Urinary bladder (tissue), 4 donors: ENCODE measurements at places on chromosomes 4 and X. TPM values are rescaled to one million over a fixed set of nuclear protein-coding genes. Genes with fewer than 3 reads are reported as not detected.

GRCh38 chr4:122832732-122833131, 6.1 kb downstream of the FGF2 start:
- no peak for DNase-seq

GRCh38 chr4:6232836-6233785, 32.8 kb upstream of the JAKMIP1 start:
- DNase-seq: no peak

DNA sequence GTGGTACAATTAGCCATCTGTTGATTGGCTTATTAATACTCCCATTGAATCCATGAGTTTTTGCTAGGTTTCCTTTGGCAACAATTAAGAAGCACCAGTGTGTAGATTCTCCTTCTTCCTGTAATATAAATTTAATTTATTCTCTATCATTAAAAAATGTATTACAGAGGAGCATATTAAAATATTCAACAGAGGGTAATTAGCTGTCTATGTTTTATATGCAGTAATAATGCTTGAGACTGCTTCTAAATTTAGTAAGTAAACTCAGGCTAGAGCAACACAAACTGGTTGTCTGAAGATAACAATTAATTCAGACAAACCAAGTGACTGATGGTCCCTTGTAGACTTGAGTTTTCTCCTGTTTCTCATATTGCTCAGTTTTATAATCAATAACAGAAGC, 192.4 kb downstream of the FAT4 start:
- DNase-seq: no peak

DNA sequence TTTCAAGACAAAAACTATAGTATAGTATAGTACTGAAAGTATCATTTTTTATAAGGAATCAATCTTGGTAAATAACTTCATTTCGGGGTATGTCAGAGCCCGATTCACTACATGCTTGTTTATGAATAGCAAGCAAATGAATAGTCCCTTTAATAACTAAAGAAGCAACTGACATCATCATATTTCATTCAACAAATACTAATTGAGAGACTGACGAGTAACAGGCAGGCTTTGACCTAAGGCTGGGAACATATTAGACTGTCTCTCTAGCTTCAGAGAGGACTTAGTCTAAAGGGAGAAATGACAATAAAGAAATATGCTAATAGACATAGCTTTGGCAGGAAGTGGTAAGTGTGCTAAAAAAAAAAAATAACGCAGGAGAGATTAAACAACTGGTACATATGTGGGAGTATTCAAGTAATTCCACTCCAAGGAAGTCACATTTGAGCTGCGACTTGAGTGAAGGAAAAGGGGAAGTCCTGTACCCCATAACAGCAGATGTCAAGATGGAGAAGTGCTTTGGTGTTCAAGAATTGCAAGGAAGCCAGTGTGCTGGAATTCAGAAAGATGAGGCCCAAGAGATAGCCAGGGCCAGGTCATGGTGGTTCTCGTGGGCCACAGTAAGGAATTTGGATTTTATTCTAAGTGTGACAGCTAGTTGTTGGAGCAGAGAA, 284.9 kb downstream of the FBXO8 start:
- DNase-seq: no peak

GRCh38 chr4:16767251-16767650, 131.2 kb downstream of the LDB2 start:
- DNase-seq: no peak

GRCh38 chr4:168852933-168853713, 156.9 kb downstream of the CBR4 start:
- DNase-seq: no peak

DNA sequence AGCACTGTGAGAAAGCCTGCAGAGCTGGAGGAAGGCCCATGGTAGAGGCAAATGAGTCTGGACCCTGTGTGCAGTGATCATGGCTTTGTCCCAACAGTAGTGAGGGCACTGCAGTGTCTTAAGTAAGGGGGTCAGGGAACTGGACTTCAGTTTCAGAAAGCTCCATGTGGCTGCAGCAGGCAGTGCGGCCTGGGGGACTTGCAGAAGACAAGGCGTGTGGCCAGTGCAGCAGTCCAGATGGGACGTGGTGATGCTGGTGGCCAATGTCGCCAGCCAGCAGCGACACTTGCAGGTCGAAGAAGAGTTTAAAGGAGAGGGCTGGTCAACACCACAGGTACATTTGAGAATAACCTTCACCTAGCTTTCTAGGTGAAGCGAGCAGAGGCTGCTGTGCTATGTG, 113.4 kb downstream of the ZNF827 start:
- no peak for DNase-seq

Gene ZNF185
- total RNA-seq: 9.7 TPM
